ENCODE measurements at places on chromosomes 2 and 18.

DNA sequence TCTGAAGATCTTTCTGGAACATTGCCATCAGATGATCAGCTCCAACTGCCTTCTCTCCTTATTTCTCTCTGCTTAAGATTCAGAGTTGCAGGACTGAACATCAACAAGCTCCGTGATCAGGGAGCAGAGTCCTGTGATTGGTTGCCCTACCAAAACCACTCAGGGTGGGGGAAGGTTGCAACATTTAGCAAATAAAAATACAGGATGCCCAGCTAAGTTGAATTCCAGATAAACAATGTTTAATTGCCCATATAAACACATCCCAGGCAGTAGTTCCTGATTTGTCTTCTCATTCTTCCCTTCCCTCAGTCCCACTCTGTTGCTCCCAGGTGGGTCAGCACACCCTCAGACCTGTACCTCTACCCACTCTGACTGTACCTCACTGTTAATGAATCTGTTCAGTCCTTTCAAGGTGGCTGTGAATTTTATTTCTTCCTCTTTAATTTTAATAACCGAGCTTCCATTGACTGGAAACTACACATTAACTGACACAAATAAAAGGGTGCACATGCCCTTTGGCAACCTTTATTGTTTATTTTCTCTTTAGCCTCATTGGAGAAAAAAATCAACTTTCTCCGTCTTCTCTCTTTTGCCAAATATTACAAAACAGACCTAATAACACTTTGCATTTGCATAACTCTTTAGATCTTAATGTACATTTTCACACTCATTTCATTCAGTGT is 167.1 kb upstream of the PKDCC start:
- DNase-seq: no peak

DNA sequence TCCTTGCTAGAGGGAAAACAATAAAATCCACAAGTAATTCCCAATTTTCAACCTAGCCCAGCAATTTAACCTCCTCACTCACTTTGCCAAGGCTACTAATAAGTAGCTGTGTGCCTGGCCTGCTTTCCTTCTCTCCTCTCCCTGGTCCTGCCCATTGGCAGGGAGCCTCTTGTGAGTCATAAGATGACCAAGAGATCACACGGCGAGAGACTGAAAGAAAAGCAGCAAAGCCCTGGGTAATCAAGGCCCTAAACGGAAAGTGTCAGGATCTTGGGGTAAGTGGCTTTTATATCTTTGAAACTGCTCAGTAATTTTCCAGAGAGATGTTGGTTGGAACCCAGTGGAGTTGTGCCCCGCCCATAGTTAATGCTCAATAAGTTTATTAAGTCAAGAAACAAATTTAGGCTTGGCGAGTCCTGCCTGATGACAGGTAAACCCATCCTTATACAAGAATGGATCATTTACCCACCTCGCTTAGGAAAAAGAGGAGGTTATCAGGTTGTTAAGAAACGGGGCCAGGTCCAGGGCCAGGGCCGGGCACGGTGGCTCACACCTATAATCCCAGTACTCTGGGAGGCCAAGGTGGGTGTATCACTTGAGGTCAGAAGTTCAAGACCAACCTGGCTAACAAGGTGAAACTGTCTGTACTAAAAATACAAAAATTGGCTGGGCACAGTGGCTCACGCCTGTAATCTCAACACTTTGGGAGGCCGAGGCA is 10.0 kb upstream of the ADAM17 start:
- no peak for DNase-seq

DNA sequence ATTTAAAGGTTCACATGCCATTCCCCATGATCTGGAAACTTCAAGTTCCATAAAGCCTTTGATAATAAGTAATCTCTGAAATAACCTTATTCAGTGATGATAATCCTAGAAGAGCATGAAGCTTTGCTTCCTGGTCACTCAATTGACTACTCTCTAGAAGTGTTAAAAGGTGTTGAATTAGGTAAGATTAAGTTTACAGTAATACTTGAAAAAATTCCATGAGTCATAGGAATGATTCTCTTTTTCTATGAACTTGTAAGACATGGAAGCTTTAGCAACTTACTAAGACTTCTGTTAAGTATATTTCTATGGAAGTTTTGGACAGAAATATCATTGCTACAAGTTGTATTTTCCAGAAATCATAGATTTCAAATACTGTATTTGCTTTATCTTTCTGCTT is 100.6 kb downstream of the MYO1B start:
- DNase-seq: no peak

GRCh38 chr2:27255660-27256059 is 7.2 kb downstream of the SLC30A3 start:
- no peak for DNase-seq

DNA sequence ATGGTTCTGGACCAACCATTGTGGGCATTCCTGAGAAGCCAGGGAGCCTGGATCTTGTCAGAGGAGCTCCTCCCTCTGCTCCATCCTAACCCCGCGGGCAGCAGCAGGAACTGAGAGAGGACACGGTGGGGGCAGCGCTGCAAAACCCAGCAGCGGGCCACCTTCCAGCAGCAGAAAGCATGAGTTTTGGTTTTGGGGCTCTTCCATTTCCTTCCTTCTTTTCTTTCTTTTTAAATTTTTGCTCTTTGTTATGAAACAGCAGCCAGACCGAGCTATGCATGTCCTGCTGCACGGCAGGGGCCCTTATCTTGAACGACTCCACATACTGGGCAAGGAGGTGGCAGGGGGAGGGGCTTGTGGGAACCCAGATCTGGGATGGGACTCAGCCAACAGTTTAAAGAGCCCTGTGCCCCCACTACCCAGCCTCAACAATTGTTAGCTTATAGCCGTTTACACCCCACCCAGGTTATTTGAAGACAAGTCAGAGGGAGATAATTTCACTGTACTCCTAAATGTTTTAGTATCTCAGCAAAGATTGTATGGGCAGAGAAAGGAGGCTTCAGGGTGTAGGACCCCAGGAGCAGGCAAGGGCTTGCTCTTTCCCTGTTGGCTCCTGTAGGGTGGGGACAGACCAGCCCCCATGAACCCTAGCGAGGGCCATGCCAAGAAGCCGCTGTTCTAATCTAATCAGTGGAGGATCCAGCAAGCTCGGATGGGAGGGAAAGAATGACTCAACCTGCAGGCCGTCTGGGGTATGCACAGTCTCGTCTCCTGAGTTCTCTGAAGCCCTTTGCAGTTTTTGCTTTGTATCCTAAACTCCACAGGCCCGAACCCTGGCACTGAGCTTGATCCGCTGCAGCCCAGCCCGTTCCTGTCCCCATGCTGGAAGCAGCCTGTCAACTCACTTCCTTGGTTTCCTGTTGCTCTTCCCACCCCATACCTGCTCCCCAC is 75.3 kb downstream of the LRRFIP1 start:
- no peak for DNase-seq
